ENCODE measurements at places on chromosomes 6 and 20.

GRCh38 chr20:58550275-58551059 lies 35.3 kb upstream of the APCDD1L start:
- ATAC-seq, result no peak

- no peak for ATAC-seq
Measured at GRCh38 chr6:139765825-139766285, 391.4 kb upstream of the CITED2 start.

GRCh38 chr6:169289257-169289618 lies 35.6 kb upstream of the THBS2 start:
- ATAC-seq, result no peak

GRCh38 chr20:31605902-31606803 lies 1.1 kb downstream of the ID1 start:
- ATAC-seq, result no peak

DNA sequence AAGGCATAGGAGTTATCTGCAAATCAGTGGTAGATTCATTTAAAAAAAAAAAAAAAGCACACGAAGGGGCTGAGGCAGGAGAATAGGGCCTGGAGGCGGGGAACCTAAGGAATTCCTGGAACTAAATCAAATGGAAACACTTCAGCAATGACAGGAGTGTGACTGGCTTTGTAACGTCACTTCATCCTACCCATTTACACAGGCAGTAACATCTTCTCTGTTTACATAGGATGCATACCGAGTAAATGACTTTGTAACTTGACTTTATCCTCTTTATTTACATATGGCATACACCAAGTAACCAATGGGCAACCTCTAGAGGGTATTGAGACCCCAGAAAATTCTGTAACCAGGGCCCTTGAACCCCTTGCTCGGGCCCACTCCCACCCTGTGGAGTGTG lies 56.4 kb upstream of the IYD start:
- no peak for ATAC-seq

- no peak for ATAC-seq
Measured at GRCh38 chr6:54768494-54768893, 78.1 kb upstream of the FAM83B start.

DNA sequence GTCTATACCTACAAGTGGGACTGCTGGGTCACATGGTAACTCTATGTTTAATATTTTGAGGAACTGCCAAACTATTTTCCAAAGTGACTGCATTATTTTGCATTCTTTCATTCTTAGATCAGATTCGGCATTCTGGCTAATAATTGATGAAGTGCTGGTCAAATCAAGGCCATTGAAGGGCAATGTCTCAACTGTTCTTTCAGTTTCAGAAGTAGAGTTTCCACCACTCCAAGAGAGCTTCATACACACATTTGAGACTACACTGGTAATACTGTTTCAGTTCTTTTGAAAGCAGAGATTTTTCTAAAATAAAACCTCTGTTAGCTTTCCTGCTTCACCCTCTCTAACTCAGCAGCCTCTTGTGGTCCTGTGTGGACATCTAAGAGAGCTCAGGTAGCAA lies 154.5 kb downstream of the CFAP61 start:
- no peak for ATAC-seq

GRCh38 chr6:71582820-71583219 lies 294.2 kb downstream of the OGFRL1 start:
- ATAC-seq, result no peak

Data from gastroesophageal sphincter (tissue), 4 donors.